Pancreas (tissue), 10 donors: ENCODE measurements at places on chromosomes 12 and 14.
A peak's percentile ranks its signal among the peaks of the same experiment; 100 is the strongest.

DNA sequence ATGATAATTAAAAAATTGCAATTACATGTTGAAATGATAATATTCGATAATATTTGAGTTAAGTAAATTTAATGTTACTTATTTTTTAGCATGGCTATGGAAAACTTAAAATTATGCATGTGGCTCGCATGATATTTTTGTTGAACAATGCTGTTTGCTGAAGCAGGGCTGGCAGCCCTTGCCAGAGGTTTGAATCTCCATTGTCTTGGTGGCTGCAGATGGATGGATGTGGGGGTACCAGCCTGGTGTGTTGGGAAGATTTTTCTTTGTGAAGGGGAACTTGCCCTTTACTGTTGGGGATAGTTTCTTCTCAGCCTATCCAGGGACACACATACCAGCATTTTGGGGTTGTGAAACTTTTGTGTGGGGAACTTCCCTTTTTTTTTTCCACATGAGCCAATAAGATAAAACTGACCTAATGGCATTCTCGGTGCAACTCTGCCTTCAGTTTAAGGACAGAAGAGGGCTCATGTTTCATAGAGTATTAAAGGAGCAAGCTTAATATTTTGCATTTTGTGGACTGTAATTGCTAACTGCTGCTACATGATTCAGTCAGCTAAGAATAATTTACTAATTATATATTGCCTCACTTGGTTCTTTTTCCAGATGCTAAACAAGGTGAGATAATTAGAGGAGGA is 8.8 kb downstream of the RASSF3 start:
- H3K27me3 ChIP-seq, result no peaks in the 10 kb centered on the region
- H3K4me3 ChIP-seq, result no peak overlapping the region
- DNase-seq, result no peak
- H3K36me3 ChIP-seq, result no peaks in the 10 kb centered on the region

DNA sequence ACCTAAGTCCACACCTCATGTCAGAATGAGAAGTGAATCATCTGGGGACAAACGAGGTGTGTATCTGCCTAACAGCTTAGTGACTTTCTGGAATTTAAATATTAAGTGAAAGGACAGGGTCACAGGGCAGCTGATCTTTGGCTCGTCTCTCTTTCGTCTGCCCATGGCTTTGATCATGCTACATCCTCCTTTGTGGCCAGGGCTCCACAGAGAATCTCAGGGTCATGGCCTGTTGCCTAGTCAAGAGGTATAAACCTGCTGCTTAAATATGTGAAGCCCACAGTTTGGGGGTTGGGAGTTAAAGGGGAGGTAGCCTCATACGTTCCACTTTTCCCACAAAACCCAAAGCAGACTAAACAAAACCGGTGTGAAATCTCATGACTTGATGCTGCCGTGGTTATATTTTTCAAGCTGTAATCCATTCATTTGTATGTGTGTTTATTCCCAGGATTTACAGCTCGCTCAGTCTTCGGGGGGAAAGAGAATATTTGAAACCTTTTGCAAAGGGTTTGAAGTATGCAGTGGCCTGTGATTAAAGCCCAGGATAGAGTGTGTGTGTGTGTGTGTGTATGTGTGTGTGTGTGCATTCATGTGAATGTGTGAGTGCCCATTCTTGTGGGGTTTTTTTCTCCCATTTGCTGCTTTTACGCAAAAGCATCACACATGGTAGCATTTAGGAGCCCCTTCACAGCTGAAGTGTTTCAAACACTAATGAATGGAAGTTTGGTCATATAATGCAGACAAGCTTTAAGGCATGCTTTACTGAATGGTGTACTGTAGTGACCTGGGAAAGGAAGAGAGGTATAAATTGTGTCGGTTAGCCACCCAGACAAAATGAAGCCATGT is 137.1 kb downstream of the HMGA2 start:
- peaks cover 7% of the 10 kb centered on the region for H3K4me1 ChIP-seq
- peak overlapping the region; percentile 15 for H3K27ac ChIP-seq
- no peaks in the 10 kb centered on the region for H3K27me3 ChIP-seq
- no peaks in the 10 kb centered on the region for H3K36me3 ChIP-seq

GRCh38 chr14:99716091-99716849 is 32.2 kb downstream of the CYP46A1 start:
- no peaks in the 10 kb centered on the region for H3K36me3 ChIP-seq
- no peaks in the 10 kb centered on the region for H3K4me1 ChIP-seq
- H3K27me3 ChIP-seq, result no peaks in the 10 kb centered on the region
- no peak overlapping the region for H3K27ac ChIP-seq
- H3K4me3 ChIP-seq, result no peak overlapping the region
- no peak for DNase-seq

GRCh38 chr12:71472441-71472911 is 32.9 kb downstream of the LGR5 start:
- no peak for DNase-seq
- no peaks in the 10 kb centered on the region for H3K27me3 ChIP-seq
- H3K36me3 ChIP-seq, result no peaks in the 10 kb centered on the region
- no peak overlapping the region for H3K4me3 ChIP-seq
- H3K27ac ChIP-seq, result no peak overlapping the region

DNA sequence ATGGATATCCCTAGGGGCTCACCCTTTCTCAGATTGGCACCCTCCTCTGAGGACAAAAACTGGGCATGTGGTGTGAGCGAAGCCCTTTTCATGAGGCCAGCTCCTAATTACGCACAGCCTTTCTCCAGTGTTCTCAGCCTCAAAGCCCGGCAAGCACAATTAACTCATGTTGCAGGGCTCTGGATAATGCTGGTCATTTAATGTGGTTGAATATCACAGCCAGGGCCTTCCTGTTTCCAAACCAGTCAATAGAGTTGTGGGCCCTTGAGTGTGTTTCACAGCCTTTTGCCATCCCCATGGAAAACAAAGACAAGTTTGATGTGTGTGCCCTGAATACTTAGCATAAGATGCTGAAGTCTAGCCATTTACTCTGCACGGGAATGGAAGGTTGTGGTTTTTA is 114.2 kb upstream of the ARHGAP5 start:
- no peak overlapping the region for H3K4me3 ChIP-seq
- no peak overlapping the region for H3K27ac ChIP-seq
- H3K4me1 ChIP-seq, result no peaks in the 10 kb centered on the region
- H3K36me3 ChIP-seq, result no peaks in the 10 kb centered on the region

GRCh38 chr14:20855652-20856291 is 35.4 kb upstream of the RNASE3 start:
- no peak overlapping the region for H3K27ac ChIP-seq
- no peaks in the 10 kb centered on the region for H3K4me1 ChIP-seq
- no peaks in the 10 kb centered on the region for H3K27me3 ChIP-seq
- peak; percentile 59 for DNase-seq

- no peak overlapping the region for H3K27ac ChIP-seq
- H3K27me3 ChIP-seq, result no peaks in the 10 kb centered on the region
- no peaks in the 10 kb centered on the region for H3K36me3 ChIP-seq
- H3K4me3 ChIP-seq, result no peak overlapping the region
- H3K4me1 ChIP-seq, result no peaks in the 10 kb centered on the region
Measured at GRCh38 chr12:27733052-27733656, 22.5 kb downstream of the MRPS35 start.

- no peaks in the 10 kb centered on the region for H3K27me3 ChIP-seq
- no peak overlapping the region for H3K4me3 ChIP-seq
- H3K36me3 ChIP-seq, result no peaks in the 10 kb centered on the region
- peaks cover 3% of the 10 kb centered on the region for H3K4me1 ChIP-seq
- DNase-seq, result no peak
Measured at GRCh38 chr12:58860788-58861240, 59.5 kb downstream of the LRIG3 start.

DNA sequence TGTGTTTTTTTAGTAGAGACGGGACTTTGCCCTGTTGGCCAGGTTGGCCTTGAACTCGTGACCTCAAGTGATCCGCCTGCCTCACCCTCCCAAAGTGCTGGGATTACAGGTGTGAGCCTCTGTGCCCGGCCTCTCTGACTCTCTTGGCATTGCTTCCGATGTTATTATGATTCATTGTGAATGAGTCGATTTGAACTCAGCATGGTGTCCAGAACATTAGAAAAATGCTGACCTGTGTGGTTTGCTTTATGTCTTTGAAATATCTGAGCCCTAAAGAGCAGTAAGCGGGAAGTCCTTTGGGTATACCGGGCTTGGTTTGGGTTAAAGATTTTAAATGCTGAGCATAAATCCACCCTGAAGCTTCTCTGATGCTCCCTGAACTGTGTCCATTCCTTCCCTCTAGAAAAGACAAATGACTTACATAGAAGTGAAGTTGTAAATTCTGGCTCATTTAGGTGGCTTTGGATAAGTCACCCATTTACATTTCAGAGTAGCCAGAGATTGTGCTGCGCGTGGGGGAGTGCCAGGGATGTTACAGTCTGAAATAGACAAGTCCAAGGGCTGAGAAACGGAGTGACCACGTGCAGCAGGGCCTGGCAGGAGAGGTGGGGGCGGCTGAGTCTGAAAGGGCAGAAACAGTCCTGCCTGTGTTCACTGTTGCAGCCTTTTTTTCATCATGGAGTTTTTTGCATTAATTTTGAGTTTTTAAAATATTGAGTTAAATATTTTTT is 39.6 kb downstream of the SLC15A4 start:
- no peak overlapping the region for H3K4me3 ChIP-seq
- no peak for DNase-seq
- H3K27me3 ChIP-seq, result peaks cover 4% of the 10 kb centered on the region
- no peaks in the 10 kb centered on the region for H3K4me1 ChIP-seq
- no peak overlapping the region for H3K27ac ChIP-seq

GRCh38 chr14:70917633-70918032 is 10.4 kb downstream of the PCNX1 start:
- no peaks in the 10 kb centered on the region for H3K36me3 ChIP-seq
- H3K27me3 ChIP-seq, result no peaks in the 10 kb centered on the region
- no peak overlapping the region for H3K4me3 ChIP-seq
- peaks cover 10% of the 10 kb centered on the region for H3K4me1 ChIP-seq
- H3K27ac ChIP-seq, result no peak overlapping the region

GRCh38 chr14:75303381-75303789 is 24.8 kb downstream of the FOS start:
- H3K27ac ChIP-seq, result no peak overlapping the region
- H3K27me3 ChIP-seq, result no peaks in the 10 kb centered on the region
- no peak overlapping the region for H3K4me3 ChIP-seq

GRCh38 chr12:108327621-108328344 is 11.3 kb downstream of the CMKLR1 start:
- no peaks in the 10 kb centered on the region for H3K36me3 ChIP-seq
- no peaks in the 10 kb centered on the region for H3K27me3 ChIP-seq
- no peak overlapping the region for H3K27ac ChIP-seq
- no peak overlapping the region for H3K4me3 ChIP-seq
- no peak for DNase-seq

GRCh38 chr14:103528146-103528586 is 830 bp upstream of the TRMT61A start:
- DNase-seq, result no peak
- H3K27ac ChIP-seq, result peak overlapping the region; percentile 84
- peaks cover 8% of the 10 kb centered on the region for H3K4me1 ChIP-seq
- no peaks in the 10 kb centered on the region for H3K36me3 ChIP-seq
- no peaks in the 10 kb centered on the region for H3K27me3 ChIP-seq

- no peak for DNase-seq
- no peak overlapping the region for H3K4me3 ChIP-seq
- no peak overlapping the region for H3K27ac ChIP-seq
- H3K27me3 ChIP-seq, result no peaks in the 10 kb centered on the region
Measured at GRCh38 chr14:25945746-25946145, 652.1 kb downstream of the NOVA1 start.

- no peaks in the 10 kb centered on the region for H3K36me3 ChIP-seq
- no peaks in the 10 kb centered on the region for H3K4me1 ChIP-seq
- H3K4me3 ChIP-seq, result no peak overlapping the region
- no peak overlapping the region for H3K27ac ChIP-seq
Measured at GRCh38 chr12:102800565-102800964, 116.5 kb downstream of the PAH start.

DNA sequence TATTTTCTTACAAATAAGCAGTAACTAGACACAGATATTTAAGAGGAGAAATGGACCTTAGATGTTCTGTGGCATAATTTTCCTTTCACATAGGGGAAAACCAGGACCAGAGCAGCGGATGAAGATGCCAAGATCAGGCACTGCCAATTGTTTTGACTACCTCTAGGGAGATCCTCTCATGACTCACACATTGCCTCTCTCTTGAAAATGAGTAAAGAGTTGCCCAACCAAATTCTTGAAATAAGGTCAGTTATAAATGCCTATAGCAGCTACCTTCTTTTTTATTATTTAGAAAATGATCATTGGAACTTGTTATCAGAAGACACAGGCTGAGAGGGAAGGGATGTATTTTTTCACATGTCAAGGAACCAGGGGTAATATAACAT is 263.4 kb upstream of the PLEKHG7 start:
- no peak overlapping the region for H3K27ac ChIP-seq
- no peaks in the 10 kb centered on the region for H3K27me3 ChIP-seq
- no peaks in the 10 kb centered on the region for H3K4me1 ChIP-seq
- no peak for DNase-seq
- no peaks in the 10 kb centered on the region for H3K36me3 ChIP-seq

DNA sequence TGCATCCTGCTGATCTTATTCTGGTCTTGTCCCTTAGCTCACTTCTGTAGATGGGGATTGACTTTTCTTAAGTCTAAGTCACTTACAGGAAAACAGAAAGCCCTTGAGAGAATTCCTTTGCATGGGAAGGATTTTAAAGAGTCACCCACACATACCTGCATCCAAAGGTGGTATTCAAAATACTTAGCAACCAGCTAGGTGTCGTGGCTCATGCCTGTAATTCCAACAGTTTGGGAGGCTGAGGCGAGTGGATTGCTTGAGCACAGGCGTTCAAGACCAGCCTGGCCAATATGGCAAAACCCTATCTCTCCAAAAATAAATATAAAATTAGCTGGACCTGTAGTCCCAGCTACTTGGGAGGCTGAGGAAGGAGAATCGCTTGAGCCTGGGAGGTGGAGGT is 14.2 kb downstream of the FGF6 start:
- H3K27ac ChIP-seq, result no peak overlapping the region
- H3K27me3 ChIP-seq, result no peaks in the 10 kb centered on the region
- H3K4me3 ChIP-seq, result no peak overlapping the region
- H3K36me3 ChIP-seq, result no peaks in the 10 kb centered on the region

- H3K36me3 ChIP-seq, result no peaks in the 10 kb centered on the region
- DNase-seq, result no peak
- H3K4me1 ChIP-seq, result no peaks in the 10 kb centered on the region
- no peak overlapping the region for H3K4me3 ChIP-seq
Measured at GRCh38 chr12:104172570-104172947, 34.5 kb upstream of the NFYB start.

DNA sequence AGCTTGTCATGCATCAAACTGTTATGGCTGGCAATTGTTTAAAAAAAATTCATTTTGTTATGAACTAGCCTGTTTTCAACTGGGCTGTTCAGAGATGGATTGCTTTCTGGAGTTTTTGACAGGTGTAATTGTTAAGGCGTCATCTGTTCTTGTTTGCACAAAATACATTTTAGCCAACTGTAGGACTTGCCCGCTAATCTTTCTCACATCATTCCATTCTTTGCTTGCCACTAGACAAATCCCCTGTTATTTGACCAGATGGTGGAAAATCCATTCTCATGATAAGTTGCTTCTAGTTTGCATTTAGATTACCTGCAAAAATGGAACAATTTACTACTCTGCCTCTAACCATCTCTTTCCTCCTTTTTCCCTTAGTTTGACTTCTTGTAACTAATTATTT is 114.3 kb downstream of the NPAS3 start:
- no peaks in the 10 kb centered on the region for H3K27me3 ChIP-seq
- DNase-seq, result no peak
- no peaks in the 10 kb centered on the region for H3K36me3 ChIP-seq
- H3K4me3 ChIP-seq, result no peak overlapping the region
- no peak overlapping the region for H3K27ac ChIP-seq

GRCh38 chr12:120290609-120291305 is 946 bp downstream of the RNU4-2 start:
- no peaks in the 10 kb centered on the region for H3K4me1 ChIP-seq
- no peak overlapping the region for H3K4me3 ChIP-seq
- H3K36me3 ChIP-seq, result no peaks in the 10 kb centered on the region
- DNase-seq, result peak; percentile 56
